ENCODE measurements at places on chromosomes 12 and 14. TPM values are rescaled to one million over a fixed set of nuclear protein-coding genes. Genes with fewer than 3 reads are reported as not detected.

DNA sequence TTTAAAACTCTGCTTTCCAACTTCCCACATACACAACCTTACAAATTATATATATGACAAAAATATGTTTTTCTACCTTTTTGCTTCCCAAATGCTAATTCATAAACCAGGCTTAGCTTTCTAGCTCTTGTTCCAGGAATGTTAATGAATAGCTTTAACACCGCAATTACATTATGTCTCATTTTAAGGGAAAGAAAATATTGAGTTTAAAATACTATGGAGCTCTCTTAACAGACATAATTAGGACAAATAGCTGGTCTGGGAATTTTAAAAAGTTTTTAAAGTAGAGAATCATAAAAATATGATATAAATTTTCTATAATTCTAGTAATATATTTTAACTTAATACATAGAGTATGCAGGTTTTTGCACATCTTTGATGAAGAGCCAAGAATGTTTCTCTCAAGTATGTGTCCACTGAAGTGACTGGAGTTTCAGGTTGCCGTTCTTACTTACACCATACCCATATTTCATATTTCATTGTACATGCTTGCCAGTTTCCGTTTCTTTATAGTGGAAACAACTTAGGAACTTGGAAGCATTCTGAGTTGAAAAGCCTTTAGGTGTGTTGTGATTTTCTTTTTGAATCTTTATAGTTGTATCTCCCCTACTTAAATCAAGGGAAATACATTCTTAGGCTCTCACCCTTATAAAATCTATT is 90.6 kb upstream of the SLCO1C1 start:
- DNase-seq = no peak

- no peak for DNase-seq
Observed at GRCh38 chr14:82192387-82192786, 658.7 kb upstream of the SEL1L start.

DNA sequence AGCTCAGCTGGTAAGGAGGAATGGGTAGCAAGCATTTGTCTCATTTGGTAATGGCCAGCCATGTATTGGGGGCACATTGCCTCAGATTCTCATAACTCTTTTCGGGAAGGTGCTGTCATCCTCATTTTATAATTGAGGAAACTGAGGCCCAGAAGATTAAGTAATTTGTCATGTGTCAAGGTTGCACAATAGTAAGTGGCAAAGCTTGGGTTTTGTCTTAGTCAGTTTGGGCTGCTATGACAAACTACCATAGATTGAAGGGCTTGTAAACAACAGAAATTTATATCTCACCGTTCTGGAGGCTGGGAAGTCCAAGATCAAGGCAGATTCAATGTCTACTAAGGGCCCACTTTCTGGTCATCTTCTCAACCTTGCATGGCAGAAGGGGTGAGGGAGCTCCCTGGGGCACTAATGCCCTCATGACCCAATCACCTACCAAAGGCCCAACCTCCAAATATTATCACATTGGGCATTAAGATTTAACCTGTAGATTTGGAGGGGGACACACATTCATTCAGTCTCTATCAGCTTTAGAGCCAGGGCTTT is 99.6 kb downstream of the SRGAP1 start:
- no peak for DNase-seq

GRCh38 chr12:11499806-11500187 is 104.4 kb upstream of the PRB2 start:
- DNase-seq = no peak

GRCh38 chr12:7748852-7749251 is 1.7 kb upstream of the CLEC4C start:
- no peak for DNase-seq

GRCh38 chr14:77804592-77804991 is 4.7 kb downstream of the ADCK1 start:
- DNase-seq = peak; percentile 12

The GPRC5D gene
- total RNA-seq = not detected
